ENCODE measurements at places on chromosomes 11 and 22.

- DNase-seq: no peak
These were observed 37.2 kb upstream of the CSNK2A3 start for GRCh38 chr11:11390068-11390771.

DNA sequence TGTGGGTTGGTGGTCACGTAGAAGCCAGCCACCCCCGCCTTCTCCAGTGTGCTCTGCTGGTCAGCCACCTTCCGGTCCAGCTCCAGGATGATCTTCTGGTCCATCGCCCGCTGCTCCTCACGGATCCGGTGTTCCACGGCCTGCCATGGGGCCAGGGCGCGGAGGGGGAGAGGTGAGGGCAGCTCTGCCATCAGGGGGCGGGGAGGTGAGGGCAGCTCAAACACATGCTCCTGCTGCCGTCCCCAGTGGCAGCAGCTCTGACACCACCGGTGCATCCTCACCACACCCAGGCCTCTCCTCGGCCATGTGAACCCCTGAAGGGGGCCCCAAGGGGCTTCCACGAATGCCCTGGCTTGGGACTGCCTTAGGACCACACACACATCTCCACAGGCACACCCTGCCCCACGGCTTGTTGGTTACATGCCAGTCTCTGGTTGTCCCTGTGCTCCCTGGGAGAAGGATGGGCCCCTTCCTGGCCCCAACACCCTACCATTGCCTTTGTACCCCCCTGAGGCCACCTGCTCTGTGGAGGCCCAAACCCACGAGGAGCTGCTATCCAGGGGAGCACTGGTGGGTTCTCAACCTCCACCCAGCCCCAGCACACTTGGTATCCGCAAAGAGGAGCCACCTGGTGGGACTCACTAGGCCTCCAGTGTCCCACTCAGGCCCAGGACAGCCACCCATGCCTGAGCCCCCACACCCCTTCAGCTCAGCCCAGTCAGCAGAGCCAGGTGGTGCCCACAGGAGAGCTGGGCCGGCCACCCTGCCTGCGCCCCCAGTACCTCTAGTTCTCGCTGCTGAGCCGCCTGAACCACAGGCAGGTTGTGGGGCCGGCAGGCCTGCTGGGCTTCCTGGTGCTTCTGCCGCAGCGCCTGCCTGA is 4.3 kb downstream of the DGCR6L start:
- DNase-seq: no peak

DNA sequence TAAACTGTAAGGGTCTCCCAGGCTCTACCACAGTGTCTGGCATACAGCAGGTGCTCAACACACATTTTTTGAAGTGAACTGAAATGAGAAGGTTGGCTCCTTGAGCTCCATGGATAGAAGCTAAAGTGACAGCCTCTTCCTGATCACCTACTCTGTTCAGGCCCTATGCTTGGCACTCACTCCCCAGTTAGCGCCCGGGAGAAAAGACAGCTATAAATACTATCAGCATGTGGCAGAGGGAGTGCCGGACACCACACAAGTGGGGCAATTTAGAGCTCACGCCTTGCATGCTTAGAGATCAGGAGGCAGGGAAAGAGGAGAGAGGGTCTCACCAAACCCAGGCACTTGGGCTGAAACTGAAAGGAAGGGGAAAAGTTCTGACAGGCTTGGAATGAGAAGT is 195.5 kb downstream of the BUD13 start:
- no peak for DNase-seq

GRCh38 chr11:101215069-101215468 is 85.5 kb upstream of the PGR start:
- DNase-seq: no peak

- no peak for DNase-seq
These were observed 11.0 kb upstream of the TMEM121B start for GRCh38 chr22:17132112-17132511.

DNA sequence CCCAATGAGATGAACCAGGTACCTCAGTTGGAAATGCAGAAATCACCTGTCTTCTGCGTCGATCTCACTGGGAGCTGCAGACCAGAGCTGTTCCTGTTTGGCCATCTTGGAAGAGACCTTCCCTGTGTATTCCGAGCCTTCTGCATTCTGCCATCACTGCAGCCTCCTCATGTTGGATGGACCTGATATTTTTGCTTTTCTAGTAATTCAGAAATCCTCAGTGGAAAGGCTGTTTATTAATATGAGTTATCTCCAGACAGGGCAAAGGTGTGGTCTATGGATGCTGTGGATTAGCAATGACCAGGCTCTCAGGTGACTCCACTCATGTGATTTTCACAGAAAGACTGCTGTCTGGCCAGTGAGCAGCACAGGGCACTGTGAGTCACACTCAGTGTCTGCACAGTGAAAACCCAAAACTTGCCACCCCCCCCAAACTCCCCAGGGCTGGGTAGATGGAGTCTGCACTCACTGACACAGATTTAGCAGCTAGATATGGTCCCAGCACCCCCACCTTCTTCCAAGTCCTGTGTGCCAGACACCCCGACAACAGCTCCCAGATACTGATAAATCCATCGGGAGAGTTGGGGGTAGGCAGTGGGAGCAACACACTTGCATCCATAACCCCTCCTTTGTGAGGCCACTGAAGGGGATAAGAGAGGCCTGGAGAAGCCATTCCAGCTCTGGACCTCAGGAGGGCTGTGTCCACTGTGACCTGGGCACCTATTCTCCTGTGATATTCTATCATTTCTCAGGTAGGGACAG is 75.2 kb upstream of the TOP3B start:
- no peak for DNase-seq

DNA sequence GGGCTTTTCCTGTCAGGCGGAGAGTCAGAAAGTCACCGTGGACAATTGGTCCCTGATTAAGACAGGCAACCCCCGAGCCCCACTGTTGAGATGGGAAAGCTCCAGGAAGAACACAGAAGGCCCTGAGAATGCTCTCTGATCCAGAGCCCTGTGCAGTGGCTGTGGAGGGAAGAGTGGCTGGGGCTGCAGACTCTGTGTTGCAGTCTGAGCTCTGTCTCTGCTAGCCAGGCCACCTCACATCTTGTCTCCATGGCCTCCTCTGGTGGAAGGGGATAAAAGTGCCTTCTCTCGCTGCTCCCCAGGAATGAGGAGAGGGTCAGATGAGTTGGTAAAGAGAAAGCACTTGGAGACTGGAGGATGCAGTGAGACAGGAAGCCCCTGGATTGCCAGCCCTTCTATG is 141.2 kb downstream of the CEP164 start:
- DNase-seq: no peak

DNA sequence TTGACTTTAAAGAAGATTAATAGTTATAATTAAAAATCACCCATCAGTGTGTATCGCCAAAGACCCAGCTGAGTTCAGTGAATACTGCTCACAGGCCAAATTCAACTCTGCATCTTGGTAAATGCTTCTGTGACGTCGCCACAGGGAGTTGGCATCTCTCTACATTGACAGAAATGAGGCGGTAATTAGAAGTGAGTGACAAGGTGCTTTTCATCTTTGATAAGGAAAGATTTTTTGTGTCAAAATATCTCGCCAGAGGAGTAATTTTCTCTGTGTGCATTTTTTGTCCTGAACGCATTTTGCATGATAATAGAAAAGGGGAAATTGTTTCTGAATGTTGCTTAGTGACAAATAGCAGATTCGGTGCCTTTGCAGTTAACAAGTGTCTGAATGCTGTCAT is 345.8 kb downstream of the CNTN5 start:
- no peak for DNase-seq

DNA sequence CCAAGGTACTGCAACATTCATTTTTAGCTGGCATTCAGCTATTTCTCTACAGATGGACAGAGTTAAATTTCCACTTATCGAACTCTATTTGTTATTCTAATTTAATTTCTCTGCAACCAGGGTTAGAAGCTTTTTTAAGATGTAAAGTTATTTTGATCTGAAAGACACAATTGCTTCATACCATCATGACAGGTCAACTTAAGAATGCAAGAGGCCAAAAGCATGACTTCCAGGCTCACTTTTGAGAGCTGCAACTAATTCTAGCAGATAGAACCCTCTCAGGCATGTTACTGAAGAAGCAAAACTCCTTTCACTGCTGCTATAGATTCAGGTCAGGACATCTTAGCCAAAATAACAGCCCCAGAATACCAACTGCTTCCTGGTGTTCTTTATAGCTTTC is 86.5 kb upstream of the GALNT18 start:
- no peak for DNase-seq

DNA sequence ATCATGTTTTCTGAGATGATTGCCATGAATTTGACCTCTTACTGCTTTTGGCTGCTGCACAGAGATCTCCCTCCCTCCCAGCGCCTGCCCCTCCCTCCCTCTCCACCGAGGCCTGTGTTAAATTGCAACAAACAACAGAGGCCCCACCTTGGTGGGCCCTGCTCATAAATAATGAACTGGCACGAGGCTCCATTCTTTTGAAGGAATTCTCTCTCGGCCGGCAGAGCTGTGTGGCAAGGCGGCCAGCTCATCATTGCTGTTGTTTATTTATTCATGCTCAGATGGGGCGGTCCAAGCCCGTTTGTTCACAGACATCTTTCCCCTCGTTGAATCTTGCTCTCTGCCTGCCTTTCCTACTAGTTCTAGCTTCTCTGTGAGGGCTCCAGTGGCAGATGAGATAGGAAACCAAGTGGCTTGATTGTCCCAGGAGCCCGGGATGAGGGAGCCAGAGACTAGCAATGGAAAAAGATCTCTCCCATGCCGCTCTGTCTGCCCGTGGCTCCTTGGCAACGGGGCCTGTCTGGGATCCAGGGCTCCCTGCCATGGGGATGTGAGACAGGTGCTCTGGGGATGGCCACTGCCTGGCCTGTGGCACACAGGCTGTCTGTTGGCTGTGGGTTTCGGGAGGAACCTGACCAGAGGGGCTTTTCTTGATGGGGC is 192.6 kb downstream of the DSCAML1 start:
- no peak for DNase-seq

DNA sequence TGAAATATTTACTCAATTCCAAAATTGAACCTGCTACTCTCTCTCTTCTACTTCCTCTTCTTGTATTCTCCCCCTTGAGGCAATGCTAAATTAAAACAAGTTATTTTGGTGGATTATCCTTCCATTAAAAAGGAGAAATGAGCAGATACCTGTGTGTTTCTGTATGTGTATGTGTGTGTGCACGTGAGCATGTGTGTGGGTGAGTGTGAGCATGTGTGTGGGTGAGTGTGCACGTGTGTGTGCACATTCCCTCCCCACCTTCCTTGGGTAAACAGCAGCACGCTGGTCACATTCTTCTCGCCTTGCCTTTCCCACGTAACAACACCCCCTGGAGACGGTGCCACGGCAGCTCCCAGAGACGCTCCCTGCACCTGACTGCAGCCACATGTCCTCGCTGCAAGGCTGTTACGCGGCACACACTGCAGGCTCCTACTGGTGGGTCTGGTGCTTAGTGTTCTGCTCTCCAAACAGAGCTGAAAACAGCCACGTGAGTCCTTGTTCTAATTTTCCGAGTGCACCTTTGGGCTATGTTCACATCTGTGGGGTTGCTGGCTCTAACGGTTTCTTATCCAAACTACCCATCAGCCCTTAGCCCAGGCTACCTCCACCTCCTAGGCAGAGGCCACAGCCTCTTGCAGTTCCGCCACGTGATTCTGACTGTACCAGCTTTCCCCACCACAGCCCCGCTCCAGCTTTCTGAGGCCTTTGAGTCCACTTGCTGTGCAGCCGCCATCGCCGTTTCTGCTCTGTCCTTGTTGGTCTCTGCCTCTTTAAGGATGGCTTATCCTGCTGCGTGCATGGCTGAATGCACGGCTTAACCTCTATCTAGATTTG is 123.4 kb downstream of the CTTN start:
- DNase-seq: no peak

DNA sequence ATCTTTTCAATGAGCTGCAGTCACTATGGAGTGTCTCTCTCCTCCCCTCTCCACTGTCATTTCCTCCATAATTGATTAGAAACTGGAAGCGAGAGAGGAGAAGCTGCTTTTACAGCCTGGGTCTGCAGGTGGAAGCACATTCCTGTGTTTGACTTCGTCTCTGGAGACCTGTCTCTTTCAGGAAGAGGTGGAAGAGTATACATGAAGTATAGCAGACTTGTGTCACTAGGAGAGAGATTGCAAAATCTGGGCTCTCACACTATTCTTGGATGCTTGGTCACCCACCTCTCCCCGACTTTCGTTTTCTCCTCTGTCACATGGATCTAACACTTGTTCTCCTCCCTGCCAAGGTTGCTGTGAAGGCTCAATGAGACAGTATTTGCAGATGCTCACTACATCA is 323.3 kb downstream of the NTM start:
- DNase-seq: no peak

DNA sequence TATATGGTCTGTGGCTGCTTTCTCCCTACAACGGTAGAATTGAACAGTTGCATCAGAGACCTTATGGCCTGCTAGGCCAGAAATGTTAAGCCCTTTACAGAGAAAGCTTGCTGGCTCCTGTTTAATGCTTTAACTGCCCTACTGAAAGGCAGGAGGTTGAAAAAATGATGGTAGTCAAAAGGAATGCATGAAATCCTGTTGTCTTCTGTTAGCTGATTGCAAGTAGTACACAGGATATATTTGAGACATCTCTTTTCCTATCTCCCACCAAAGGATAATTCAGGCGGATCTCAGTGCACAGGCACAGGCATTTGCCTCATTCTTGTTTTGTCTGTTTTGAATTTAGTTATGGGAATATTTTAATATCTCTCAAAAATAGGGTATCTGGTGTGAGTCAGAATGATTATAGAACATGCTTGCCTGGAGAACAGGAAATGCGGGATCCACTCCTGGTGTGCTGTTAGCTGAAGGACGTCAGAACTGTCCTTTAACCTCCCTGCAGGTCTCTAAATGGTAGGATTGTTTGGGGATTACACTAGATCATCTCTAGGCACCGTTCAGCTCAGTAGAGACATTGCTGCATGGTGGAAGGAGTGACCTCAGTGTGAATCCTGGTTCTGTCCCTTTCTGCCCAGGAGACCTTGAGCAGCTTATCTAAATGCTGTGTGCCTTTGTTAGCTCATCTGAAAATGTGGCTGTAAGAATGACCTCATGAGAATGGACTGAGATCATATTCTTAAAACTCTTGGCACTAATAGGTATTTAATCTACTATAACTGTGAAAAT is 49.5 kb downstream of the PACS1 start:
- no peak for DNase-seq

DNA sequence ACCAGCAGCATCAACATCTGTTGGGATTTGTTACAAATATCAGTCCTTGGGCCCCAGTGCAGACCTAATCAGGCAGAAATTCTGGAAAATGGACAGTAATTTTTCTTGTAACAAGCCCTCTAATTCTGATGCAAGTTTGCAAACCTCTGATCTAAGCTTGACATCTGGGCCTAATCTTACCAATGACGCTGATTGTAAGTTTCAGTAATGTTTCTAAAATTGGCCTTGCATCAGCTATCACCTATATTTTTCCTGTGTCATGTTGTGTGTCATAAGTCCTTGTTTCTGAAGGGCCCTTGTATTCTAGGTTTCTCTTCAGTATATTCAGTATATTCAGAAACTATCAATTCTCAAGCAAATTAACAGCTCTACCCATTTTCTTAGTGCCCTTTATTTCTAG is 36.4 kb downstream of the ZNF215 start:
- no peak for DNase-seq

DNA sequence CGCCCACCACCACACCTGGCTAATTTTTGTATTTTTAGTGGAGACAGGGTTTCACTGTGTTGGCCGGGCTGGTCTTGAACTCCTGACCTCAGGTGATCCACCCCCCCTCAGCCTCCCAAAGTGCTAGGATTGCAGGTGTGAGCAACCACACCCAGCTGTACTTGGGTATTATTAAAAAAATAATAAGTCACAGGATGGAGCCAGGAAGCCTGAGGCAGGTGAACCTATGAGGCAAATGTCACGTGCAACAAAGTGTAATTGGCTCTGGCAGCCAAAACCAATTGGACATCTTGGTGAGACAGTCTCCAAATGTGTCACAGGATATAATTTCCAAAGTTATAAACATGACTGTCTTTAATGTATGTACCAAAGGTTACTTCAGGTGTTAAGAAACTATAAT is 24.0 kb upstream of the MALAT1 start:
- no peak for DNase-seq

GRCh38 chr11:8671193-8671612 is 11.3 kb downstream of the TRIM66 start:
- no peak for DNase-seq
